ENCODE measurements at places on chromosomes 16 and 17.

GRCh38 chr17:32515677-32516383, 29.0 kb downstream of the CDK5R1 start:
- DNase-seq, result peak; percentile 25

DNA sequence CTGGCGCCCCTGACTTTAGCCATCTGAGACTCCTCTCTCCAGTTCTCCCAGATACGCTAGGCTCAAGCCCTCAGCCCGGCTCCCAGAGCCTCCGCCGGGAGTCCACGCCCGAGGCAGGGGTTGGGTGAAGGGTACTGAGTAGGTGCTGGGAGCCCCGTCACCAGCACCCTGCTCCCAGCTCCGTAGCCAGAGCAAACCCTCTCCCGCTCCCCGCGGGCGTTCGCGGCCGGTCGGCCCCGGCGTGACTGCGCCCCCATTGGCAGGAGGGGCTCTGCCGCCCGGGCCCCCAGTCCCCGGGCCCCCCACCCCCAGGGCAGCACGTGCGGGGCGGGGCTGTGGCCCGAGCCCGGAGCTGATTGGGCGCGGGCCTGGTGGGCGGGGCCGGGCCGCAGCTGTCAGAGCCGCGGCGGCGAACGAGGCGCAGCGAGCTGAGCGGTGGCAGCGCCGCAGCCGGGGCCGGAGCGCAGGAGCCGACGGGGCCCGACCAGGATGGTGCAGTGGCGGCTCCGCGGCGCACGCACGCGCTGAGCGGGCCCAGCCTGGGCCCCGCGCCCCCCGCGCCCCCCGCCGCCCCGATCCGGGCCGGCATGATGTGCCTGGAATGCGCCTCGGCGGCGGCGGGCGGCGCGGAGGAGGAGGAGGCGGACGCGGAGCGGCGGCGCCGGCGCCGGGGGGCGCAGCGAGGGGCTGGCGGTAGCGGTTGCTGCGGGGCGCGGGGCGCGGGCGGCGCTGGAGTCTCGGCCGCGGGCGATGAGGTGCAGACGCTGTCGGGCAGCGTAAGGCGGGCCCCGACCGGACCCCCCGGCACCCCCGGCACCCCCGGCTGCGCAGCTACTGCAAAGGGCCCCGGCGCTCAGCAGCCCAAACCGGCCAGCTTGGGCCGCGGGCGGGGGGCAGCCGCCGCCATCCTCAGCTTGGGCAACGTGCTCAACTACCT, at the start of gene SPNS2:
TSS of gene SPNS2 (plus strand) at position 421 of the 937 bp plus-strand sequence. CDS start at position 588, 167 bp downstream.
- DNase-seq, result peak; percentile 44

- DNase-seq, result no peak
These were observed 74.0 kb upstream of the XYLT1 start for GRCh38 chr16:17544785-17545184.

DNA sequence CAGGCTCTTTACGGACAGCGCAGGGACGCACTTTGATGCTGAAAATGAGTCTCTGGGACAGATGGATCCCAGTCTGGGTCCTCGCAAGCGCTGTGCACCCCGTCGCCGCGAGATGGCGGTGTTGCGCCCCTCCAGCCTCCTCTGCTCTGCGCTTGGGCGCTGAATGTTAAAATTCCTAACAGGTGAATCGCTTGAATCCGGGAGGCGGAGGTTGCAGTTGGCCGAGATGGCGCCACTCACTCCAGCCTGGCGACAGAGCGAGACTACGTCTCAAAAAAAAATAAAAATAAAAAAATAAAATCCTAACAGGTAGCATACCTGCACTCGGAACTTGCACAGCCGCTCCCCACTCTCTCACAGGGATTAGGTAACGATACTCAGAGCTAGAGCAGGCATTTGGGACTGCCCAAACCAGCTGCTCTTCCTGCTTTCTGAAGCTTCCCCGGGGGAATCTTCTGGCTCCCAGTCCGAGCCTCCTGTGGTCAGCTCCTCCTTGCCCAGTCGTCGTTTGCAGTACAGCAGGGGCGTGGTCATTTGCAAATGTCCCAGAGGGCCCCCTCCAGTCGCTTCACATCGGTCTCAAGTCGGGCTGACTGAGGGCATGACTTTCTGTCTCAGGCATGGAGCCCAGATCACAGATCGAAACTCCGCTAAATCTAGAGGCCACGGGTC, 26.2 kb upstream of the OSGIN1 start:
- peak; percentile 83 for DNase-seq

DNA sequence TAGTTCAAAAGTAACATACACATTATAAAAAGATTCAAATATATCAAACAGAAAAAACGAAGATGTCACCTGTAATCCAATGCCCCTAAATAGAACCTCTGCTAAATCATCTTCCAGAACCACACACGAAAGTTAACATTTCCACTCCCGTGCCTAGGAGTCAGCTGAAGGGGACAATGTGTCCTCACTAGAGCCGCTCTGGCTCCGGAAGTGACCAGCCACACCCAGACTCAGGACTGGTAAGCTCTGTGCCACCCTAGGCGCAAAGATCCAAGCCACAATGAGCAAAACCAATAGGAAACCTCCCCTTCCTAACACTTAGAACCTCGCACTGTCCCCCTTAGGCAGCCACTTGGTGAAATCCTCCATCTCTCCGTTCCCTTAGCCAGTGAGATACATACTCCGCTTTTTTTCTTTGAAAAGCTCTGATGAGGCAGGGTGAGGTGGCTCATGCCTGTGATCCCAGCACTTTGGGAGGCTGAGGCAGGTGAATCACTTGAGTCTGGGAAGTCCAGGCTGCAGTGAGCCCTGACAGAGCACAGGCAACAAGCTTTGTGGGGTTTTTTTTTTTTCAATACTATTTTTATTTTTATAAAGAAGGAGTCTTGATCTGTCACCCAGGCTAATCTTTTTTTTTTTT, 11.8 kb downstream of the CTRB1 start:
- DNase-seq, result no peak

DNA sequence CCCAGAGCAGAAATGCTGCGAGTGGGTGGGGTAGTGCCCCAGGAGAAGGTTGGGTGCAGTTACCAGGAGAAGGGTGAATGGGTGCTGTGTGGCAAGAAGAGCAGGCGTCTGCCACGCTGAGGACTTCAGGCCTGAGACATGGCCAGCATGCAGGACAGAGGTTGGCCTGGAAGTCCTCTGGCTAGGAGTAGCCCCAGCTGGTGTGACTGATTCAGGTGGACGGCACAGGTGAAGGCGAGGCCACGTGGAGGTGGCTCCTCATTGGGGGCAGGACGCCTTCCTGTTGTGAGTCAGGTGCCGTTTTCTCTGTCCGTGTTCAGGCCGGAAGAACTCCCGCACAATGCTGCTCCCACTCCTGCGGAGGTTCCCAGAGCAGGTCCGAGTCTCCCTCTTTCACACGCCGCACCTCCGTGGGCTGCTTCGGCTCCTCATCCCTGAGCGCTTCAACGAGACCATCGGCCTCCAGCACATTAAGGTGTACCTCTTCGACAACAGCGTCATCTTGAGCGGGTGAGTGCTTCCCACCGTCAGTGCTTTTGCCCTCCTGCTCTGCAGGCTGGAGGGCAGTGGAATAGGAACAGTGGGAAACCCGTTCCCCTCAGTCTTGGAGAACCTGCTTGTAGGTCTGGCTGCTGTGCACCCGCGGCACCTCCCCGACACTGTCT, 20.7 kb downstream of the PGS1 start:
- no peak for DNase-seq

DNA sequence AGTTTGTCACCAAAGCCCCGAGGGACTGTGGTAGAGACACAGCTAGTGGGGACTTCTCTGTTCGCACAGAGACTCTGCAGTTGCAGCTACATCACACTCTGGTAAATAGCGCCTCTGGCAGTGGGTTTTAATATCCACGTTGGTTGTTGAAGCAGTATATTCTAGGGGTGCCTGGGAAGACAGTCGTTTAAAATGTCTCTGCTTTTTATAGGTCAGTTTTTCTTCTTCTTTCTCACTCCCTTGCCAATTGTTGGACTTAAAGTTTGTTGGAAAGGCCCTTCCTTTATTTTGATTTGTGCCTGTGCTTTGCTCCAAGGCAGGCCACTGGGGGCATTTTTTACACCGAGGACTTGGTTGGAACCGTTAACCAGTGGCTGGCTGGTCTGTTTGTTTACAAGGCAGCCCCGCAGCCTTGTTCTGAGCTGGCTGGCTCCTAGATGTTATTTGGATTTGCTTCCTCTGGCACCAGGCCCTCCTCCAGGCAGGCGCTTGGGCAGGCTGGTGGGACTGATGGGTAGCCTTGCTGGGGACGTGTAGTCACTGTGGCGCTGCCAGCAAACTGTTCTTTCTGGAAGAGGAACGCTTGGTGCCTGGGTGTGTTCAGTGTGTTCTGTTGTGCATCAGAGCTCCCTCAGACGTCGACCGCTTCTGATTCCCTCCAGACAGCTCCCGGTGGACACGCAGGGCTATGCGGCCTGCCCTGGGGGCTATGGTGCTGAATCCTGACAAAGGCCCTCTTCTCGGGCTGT, 218.2 kb upstream of the CHMP6 start:
- no peak for DNase-seq

DNA sequence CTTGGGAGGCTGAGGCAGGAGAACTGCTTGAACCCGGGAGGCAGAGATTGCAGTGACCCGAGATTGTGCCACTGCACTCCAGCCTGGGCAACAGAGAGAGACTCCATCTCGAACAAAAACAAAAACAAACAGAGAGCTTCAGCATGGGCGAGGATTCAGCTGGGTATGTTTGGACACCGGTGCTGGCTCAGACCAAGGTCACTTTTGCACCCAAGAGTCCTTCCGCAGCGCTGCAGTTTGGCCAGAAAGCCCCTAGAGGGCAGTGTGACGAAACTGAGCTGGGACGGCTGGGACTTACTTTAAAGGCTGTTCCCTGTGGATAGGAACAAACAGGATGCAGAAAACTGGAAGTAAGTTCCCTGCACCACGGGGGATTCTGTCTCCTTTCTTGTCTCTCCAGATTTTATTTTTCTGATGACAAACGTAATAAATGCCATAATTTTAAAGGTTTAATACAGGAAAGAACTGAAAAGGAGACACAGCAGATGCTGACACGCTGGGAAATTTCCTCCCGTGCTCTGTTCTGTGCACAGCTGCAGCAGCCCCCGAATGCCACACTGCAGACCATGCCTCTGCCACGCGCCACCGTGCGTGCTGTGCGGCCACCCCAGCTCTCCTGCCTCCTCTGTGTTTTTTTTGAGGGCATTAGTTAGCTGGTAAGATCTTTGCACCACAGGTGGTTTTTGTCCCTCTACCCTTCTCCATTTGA, 25.2 kb upstream of the USP36 start:
- peak; percentile 39 for DNase-seq

GRCh38 chr16:88920618-88921590, 54.4 kb upstream of the PABPN1L start:
- no peak for DNase-seq

DNA sequence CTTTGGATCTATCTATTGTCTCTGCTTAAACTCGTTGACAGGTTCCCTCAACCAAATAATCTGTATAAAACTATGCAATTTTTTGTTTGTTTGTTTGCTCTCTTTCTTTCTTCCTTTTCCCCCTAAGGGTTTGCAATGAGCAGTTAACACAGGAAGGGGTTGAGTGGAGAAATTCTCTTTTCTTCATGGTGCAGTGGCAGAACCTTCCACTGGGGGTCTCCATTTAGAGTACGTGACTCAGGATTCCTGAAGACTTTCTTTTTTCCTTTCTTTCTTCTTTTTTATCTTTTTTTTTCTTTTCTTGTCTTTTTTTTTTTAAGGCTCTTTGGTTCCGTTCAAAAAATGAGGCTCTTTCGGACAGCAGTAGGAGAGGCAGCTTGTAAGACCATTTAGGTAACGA, 19.5 kb upstream of the RBFOX1 start:
- DNase-seq, result no peak

- DNase-seq, result no peak
These were observed 121.8 kb downstream of the IRX3 start for GRCh38 chr16:54164789-54165173.

DNA sequence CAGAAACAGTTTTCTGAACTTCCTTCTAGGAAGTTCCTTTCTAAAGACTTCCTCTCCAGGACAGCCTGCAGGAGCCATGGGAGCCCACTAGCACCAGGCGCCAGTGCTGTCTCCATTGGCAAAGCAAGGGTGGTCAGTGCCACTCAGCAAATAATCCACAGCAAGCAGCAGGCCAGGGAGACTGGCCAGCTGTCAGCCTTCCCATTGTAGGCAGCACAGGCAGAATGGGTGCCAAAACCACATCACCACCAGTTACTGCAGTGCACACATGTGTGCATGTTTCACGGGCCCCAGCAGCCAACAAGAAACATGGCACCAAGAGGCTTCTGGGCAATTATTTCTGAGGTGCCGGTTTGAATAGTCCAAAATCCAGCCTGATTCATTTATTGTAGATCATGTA, 26.7 kb downstream of the DNASE1 start:
- DNase-seq, result no peak

DNA sequence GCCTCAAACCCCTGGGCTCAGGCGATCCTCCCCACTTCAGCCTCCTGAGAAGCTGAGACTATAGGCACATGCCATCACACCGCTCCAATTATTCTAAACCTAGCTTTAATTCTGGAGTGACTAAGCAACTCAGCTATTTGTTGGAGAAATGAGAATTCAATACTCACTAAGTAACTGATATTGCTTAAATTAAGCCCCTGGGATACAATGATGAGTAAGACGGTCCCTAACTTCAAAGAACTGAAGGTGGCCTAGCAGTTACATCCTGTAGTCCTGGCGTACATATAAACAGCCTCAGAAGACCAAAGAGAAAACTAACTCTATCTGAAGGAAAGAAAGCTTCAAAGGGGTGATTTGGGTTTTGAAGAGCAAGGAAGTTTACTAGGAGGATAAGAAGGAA, 25.0 kb downstream of the XPO6 start:
- no peak for DNase-seq

DNA sequence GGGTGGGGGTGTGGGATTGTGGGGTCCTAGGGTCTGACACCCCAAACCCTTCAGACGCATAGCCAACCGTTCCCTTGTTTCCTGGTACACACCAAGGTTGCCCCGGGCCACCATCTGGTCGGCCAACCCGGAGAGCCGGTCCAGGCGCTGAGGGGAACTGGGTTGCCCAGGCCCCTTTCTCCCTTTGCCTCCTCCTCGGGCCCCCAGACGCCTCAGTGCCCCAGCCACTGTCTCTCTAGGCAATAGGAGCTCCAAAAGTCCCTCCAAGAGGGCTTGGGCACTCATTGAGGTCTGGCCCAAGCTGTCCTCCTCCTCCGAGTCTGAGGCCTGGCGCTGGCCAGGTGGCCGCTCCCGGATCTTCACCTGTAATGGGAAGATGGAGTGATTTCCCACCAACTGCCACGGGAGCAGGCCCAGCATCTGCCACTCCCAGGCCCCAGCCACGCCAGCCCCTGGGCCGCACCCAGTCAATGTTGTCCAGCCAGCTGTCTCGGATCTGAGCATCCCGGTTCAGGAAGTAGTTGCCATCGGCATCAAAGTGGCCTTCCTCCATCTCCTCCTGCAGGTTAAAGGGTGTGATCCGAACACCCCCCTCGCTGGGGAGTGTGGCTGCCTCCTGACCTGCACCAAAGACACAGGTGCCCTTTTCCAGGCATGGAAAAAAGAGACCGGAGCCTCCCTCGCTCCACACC, 1.5 kb downstream of the CD2BP2 start:
- DNase-seq, result no peak
